ENCODE measurements at places on chromosomes 1 and 21.

- no peak for DNase-seq
Observed at GRCh38 chr1:156074661-156075060, 7.6 kb downstream of the MEX3A start.

- no peak for DNase-seq
Observed at GRCh38 chr1:185314411-185314810, 2.6 kb downstream of the IVNS1ABP start.

GRCh38 chr21:28487455-28488070 lies 505.1 kb downstream of the LTN1 start:
- no peak for DNase-seq

DNA sequence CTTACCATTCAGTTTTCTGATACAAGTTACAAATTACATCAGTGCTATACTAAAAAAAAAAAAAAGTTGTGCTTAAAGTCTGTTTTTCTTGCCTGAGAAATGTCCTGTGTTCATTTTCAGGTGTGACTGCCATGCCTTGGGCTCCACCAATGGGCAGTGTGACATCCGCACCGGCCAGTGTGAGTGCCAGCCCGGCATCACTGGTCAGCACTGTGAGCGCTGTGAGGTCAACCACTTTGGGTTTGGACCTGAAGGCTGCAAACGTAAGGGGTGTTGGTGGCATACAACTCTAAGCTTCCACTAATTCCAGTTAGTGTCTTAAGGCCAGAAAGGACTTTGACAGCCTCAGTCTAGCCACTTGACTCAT lies 60.1 kb upstream of the LAMC2 start:
- no peak for DNase-seq

- DNase-seq = no peak
Observed at GRCh38 chr1:46774297-46774696, 24.5 kb upstream of the CYP4B1 start.

DNA sequence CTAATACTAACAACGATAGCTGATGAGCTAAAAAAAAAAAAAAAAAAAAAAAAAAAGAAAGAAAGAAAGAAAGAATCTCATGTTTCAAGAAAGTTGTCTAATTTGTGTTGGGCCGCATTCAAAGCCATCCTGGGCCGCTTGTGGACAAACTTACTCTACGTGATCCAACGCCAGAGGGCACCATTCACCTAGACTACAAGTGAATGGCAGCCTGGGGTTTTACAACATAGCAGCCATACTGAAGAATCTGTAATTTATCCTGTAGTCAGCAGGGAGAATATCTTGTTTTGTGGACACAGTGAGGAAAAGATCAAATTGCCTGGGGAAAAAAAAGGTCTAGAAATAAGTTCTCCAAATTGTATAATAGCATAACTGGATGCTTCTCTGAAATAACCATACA lies 47.0 kb downstream of the CYP2J2 start:
- DNase-seq = peak; percentile 71

DNA sequence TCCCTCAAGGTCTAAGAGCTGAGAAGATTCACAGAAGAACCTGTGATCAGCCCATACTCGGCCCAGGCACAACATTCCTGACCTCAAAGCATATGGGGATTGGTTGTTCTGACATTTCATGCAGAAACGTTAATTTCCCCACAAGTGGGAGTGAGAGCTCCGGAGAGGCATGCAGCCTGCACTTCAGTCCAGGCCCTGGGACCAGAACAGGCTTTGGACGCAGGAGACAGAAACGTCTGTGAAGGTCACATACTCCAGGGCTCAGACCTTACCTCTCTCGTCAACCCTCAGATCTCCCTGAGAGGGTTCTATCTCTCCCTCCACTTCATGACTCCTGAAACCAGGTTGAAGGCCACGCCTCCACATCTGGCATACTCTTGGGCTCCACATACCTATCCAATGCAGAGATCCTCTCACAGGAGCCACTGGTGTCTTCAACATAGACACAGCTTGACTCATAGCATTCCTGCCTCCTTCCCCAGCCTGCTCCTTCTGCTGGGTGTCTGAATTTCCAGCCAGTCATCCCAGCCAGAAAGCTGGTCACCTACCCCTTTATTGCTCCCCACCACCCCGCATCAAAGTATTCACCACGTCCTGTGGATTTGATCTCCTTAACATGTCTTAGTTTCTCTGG lies 149.2 kb downstream of the OMA1 start:
- DNase-seq = no peak

DNA sequence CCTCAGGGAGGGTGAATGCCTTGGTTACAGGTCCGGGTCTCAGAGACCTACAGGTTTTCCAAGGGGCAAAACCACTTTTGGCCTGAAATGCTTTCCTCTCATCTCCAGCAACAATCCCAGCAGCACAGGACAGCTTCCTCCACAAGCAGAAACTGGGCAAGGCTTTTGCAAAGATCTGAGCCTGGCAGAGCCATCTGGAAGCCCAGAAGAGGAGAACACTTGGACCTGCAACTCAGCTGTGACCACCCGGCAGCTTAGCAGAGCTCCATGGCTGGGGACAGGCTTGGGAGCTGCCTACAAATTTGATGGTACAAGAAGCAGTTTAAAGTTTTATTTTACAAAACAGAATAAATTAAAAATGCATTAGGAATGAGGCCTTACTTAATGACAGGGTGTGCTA lies 90.0 kb upstream of the KCND3 start:
- no peak for DNase-seq

DNA sequence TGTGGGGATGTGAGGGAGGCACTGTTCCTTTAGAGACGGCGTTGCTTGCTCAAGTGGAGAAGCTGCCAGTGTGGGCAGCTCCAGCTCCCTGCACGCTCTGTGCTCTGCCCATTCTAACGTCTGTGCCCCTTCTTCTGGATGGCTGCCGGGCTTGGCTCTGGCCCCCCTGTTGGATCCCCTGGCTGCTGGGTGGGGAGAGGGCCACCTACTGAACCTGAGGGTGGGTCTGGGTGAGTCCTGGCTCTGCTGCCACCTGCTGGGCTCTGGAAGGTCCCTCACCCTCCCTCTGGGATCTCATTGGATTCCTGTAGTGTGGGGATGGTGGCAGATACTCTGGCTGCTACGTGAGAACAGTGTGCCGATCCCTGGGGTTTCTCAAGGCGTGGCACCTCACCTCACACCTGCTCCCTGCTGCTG lies 5.0 kb downstream of the PFKL start:
- no peak for DNase-seq

DNA sequence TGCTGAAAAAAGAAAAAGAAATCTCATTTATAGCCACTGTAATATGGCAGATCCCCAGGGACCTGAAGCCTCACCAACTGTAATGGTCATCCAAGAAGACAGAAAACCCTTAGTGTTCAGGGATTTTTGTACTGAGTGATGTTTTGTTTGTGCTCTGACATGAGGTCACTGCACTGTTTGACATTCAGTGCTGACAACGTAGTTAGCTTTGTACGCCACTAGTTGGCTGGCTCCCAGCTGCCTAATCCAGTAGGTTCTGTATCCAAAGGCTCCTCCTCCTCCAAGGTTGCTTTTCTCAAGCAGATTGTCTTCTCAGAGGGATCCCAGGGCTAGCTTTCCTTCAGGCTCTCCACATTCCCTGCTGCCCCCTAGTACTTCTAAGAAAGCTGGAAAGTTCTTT lies 9.5 kb upstream of the YRDC start:
- DNase-seq = no peak

DNA sequence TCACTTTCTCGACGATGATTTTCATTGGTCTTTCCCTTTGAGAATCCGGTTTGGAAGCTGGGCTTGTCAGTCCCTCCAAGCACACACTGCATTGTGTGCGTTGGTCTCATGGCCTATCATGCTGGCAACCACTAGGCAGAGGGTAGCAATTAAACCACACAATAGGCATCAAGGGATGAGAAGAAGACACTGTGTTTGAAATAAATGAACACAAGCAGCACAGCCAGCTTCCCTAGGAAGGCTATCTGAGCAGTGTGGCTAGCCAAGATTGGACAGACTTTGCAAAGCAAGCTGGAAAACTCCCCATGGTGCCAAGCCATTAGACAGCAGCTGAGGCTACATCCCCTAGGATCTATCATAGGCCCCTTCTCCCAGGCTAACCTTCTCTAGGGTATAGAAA lies 288.7 kb downstream of the NUF2 start:
- peak; percentile 7 for DNase-seq

GRCh38 chr1:109902204-109902985 lies 8.3 kb upstream of the CSF1 start:
- no peak for DNase-seq
